ENCODE measurements at places on chromosomes 2 and 18.

DNA sequence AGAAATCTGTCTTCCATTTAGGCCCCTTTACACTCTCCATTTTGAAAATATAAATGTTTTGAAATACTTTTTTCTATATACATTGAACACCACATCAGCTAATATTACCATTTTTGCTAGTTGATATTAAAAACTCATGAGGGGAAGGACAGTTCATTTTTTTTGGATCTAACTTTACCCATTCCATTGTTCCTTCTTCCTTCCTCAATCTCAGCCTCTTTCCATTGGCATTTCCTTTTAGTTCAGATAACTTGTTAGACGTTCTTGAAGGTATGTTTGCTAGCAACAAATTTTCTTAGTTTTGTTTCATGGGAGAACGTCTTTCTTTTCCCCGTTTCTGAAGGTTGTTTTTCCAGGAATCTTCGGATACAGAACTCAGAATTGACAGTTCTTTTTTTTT is 759.0 kb downstream of the SOCS6 start:
- no peak for DNase-seq

GRCh38 chr2:69798290-69798908 is 31.1 kb upstream of the GMCL1 start:
- peak; percentile 36 for DNase-seq

- peak; percentile 59 for DNase-seq
These were observed 11.0 kb upstream of the OSR1 start for GRCh38 chr2:19369341-19369955.

DNA sequence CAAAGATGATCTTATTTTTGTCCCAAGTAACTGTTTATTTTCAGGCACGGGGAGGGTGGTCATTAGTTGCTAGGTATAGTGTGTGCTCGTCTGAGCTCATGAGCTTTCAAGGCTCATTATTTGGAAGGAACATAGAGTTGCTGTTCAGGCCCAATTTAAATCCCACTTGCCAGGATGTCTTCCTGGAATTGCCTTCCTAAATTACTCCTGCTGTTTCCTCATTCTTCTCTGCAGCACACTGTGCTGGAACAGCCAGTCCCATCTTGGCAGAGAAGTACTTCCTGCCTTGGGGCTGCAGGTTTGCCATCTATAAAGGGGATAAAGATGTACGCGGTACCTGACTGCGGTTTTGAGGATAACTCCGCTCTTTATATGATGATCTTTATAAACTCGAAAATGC is 37.3 kb downstream of the GREB1 start:
- no peak for DNase-seq

DNA sequence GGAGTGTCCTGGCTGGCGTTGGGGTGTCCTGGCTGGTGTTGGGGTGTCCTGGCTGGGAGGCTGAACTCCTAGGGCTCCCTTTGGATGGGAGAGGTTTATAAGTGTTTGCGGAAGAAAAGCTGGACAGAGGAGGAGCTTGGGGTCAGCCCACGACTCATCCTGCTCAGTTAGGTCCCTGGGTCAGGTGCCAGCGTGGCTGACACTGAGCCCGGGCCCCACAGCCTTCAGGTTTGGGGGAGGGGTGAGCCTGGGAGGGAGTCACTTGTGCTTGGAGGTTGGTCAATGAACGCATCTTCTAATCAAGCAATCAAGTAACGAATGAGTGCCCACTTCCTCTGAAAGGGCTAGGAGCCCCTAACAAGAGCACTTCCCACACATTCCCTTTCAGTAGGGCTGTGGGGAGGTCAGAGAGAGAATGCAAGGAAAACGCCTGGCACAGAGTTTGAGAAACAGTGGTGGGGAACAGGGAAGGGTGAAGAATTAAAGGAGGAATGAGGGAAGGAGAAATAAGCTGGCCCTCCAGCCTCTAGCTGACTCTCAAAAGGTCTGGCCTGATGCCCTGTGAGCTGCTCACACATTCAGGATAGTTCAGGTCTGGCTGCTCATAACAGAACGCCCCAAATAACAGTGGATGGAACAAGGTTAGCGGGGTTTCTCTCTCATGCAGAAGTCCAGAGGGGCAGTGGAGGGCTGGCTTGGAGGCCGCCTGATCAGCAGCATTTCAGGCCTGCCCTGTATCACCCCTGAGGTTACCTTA is 670 bp downstream of the KCNIP3 start:
- no peak for DNase-seq

Measured in HCEC 1CT (cell line).